ENCODE measurements at places on chromosomes 6 and 20. TPM values are rescaled to one million over a fixed set of nuclear protein-coding genes. Genes with fewer than 3 reads are reported as not detected.

DNA sequence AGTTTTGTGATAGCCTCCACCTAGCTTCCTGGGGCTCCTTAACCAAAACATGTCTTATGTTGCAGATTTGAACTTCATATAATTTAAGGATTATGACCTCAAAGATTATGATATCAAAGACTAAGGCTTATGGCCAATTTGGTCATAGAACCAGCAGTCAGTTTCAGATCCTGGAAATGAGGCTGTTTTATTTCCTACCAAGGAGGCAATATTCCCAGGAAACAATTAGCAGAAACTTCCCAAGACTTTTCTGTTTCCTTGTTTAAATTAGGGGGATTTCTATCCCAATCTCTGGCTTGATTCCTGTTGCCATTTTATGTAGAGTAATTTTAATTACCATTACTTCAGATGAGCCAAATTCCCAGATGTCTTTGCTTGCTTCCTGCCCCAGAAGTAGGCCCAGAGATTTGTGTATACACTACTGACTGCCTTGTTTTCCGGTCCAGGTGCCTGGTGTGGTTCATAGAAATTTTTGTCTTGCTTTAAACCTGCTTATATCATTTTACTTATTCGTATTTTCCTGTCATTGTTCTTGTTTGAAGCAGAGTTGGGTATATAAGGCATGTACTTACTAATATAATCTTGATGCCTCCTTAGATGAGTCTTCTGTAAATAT lies 119.2 kb upstream of the TMEM170B start:
- DNase-seq, result no peak

- DNase-seq, result no peak
Measured at GRCh38 chr6:146961831-146962230, 242.4 kb upstream of the STXBP5 start.

DNA sequence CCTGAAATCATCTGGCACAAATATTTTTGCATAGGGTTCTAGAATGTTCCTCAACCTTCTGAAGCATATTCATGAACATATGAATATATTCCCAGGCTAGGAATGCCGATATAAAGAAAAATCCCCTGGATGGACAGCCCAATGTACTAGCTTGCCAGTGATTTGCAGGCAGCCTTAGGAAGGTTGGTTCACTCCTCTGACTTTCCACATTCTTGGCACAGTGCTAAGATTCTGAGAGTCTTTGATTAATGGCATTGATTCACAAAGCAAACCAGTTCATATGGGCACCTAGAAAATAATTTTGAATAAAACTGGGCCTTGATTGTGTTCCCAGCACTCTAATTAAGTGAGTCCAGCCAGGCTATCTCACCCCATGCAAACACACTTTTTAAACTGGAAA lies 56.9 kb upstream of the ENPP4 start:
- no peak for DNase-seq

- no peak for DNase-seq
Measured at GRCh38 chr6:136517582-136517981, 32.6 kb downstream of the MAP7 start.

DNA sequence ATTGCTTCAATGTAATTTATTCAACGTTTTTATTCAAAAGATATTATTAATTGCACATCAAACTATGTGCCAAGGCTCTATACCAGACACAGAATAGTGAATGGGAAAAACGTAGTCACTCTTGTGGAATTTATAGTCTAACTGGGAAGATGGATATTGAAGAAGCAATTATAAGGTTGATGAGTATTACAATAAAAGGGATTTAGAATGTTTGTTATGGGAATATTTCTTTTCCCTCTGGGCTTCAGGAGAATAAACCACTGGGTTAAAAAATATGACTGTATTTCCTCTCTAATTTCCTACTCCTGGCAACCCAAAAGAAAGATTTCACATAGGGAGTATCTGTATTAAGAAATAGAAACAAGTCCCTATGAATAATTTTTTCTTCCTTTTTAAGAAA lies 25.1 kb upstream of the UTRN start:
- DNase-seq, result no peak

DNA sequence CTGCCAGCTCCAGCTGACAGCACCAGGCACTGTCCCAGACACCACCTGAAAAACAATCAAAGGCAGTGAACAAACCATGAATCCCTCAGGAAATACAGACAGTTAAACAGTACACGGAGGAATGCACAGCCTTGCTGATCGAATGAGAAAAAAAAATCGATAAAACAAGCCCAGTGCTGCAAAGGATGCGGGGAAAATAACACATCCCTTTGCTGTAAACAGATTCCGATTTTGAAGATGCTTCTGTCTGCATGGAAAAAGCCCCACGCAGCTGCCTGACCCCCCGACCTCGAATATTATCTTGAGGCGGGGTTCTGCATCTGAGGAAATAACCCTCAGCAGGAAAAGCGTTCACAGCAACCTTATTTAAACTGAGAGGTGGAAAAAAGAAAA lies 43.9 kb downstream of the RBM38 start:
- no peak for DNase-seq

DNA sequence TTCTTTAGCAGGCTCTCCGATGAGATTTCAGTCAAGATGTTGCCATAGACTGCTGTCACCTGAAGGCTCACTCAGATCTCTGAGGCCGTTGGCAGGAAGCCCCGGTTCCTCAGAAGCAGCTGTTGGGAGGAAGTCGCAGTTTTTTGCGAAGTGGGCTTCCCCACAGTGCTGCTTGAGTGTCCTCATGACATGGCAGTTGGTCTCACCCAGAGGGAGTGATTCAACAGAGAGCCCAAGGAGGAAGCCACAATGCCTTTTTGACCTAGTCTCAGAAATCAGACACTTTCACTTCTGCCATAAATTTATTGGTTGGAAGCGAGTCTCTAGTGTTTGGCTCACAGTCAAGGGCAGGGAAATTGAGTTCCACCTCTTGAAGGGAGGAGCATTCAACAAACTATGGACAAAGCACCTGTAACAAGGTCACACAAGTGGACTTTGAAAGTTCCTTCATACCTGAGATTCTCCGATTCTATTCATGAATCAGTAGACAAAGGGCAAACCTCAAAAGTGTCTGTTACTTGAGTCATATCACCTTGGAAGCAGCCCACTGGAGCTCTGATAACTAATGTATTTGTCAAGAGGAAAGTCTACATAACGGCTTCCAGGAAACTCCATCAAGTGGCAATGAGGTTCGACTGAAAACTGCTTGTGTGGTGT lies 208.3 kb downstream of the TASP1 start:
- DNase-seq, result no peak

DNA sequence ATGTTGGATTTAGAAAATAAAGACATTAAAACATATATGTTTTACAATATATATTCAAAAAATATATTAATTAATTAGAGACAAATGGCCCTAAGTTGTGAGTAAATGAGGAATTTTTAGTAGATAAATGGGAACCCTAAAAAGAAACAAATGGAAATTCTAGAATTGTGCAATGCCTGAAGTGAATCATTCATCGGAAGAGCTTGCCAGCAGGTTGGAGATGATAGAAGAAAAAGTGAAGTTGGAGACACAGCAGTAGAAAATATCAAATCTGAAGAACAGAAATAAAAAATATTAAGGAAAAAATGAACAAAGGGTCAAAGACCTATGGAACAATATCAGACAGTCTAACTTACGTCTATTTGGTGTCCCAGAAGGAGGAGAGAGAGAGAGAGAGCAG lies 109.4 kb upstream of the NEDD9 start:
- no peak for DNase-seq

DNA sequence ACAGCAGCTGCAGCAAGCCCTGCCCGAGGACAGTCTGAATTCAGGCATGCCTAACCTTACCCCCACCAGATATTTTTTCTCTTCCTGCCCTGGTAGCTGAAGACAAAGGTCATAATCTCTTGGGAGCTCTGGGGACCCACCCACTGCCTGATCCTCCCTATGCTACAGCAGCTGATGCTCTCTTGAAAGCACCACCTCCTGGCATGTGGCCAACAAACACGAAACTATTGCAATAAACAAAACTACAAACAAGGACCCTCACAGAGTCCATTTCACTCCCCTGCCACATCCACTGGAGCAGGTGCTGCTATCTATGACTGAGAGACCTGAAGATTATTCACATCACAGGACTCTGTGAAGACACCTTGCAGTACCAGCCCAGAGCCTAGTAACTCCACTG lies 238.5 kb upstream of the HS3ST5 start:
- no peak for DNase-seq

DNA sequence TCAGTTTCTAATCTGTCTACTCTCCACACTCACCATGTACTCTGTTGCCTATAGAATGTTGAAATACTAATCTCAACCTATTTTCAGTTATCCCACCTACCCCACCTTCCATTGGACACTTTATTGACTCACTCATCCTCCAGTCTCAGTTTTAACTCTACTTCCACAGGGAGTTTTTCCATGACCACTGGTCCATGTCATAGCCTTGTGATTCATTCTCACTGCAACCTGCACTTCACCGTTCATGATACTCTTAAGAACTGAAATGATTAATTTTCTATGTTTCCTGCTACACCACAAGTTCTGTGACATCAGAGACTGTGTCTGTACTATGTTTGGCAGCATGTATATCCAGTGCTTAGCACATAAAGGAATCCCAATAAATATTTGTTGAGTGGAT lies 122.8 kb upstream of the HSF2 start:
- no peak for DNase-seq

DNA sequence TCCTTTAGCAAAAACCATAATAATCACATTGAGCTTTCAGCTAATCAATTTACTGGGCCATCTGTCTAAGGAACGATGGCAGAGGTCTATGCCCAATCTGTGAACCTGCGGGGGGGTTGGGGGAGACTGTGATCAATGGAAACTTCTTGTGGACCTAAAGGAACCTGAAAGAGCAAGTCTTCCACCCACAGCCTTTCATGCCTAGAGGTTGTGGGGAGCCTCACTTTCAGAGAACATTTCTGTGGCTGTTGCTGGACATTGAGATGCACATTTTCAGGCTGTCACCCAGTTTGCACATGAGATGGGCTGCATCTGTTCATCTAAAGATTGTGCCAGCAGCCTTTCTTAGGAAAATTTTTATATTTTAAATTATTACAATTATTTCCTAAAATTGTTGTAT lies 310.0 kb upstream of the SPTLC3 start:
- no peak for DNase-seq

GRCh38 chr20:1637226-1637625 lies 17.4 kb upstream of the SIRPB1 start:
- no peak for DNase-seq

GRCh38 chr6:7439228-7439627 lies 49.6 kb downstream of the RIOK1 start:
- no peak for DNase-seq

- DNase-seq, result no peak
Measured at GRCh38 chr20:54260116-54260515, 52.2 kb downstream of the PFDN4 start.

- DNase-seq, result no peak
Measured at GRCh38 chr20:58938078-58938477, 43.0 kb upstream of the NELFCD start.

- no peak for DNase-seq
Measured at GRCh38 chr6:151399679-151400078, 8.3 kb upstream of the ZBTB2 start.

- no peak for DNase-seq
Measured at GRCh38 chr20:23870461-23870860, 9.1 kb downstream of the CST5 start.

- no peak for DNase-seq
Measured at GRCh38 chr6:120648713-120649112, 685.6 kb downstream of the TBC1D32 start.

DNA sequence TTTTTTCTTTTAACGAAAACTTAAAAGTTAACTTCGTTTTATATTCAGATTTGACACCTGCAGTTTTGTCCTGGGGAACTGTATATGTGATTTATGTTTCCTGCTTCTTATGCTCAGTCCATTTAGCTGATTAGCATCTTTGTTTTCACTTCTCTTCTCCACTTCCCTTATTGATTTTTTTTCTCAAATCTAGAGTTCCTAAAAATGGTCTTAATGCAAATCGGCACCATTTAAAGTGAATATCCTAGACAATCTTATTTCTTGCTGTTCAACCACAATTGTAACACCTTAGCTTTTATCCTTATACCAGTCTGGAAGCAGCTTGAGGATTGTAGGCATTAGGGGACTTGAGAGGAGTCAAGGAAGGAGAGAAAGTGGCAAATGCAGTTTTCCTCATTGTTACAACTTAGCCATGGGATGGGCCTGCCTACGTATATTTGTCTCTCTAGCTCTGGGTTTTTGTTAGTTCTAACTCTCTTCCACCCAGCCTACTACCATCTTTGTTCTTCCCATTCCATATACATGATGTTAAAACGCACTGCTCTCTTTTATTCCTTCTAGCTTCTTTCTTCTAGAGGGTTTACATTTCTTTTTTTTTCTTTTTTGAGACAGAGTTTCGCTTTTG lies 8.5 kb downstream of the QRSL1 start:
- no peak for DNase-seq

- no peak for DNase-seq
Measured at GRCh38 chr20:34922654-34923381, 32.8 kb downstream of the GSS start.

GRCh38 chr6:25035512-25036435 lies 100.0 kb upstream of the RIPOR2 start:
- DNase-seq, result no peak

- DNase-seq, result no peak
Measured at GRCh38 chr6:2844008-2844407, 2.3 kb upstream of the SERPINB1 start.

DNA sequence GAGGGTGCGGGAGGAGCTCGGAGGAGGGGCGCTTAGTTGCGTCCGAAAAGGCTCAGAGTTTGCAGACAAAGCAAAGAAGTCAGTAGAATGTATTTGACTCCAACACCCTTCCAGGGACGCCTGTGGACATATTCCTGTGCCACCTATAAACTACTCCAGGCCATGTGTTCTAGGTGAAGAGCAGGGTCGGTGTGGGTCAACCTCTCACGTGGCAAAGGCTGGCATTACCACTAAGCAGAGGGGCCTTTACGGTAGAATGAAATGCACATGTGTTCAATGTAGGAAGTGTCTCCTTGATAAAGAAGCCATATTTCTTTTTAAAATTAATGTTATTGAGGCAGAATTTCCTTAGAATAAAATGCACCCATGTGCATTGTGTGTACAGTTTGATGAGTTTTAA lies 15.4 kb downstream of the SIRT5 start:
- no peak for DNase-seq

DNA sequence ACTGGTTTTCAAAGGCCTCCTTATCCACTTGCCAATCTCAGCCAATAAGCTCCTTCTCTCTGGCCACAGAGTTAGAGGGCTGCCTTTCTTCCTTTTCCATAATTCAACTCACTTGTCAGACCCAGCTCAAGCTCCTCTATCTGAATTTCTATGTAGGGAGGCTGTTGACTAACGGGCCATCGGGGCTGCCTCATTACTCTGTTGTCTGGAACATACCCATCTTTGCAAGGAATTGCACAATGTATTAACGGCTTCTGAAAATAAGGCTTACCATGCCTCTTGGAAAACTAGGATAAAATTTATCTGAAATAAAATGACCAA lies 28.5 kb upstream of the KIF6 start:
- DNase-seq, result no peak

Gene BICRAL
- 16.2 TPM for total RNA-seq

Gene CNR1
- 5.6 TPM for total RNA-seq

Gene PDE10A
- total RNA-seq, result 26.6 TPM

Gene TBX18
- 68.1 TPM for total RNA-seq

Gene C2
- 4.0 TPM for total RNA-seq

Gene MEI4
- 0.21 TPM for total RNA-seq

Gene ABHD16B
- not detected for total RNA-seq

Gene MCCD1
- not detected for total RNA-seq

Gene SSTR4
- not detected for total RNA-seq

Gene BMP7
- total RNA-seq, result 12.1 TPM

Gene PRR18
- not detected for total RNA-seq

Gene OR12D3
- total RNA-seq, result not detected

Gene EDN1
- total RNA-seq, result 13.5 TPM

Gene KIF3B
- total RNA-seq, result 21.1 TPM

Gene ACTL10
- 0.95 TPM for total RNA-seq

Gene MTHFD1L
- 13.7 TPM for total RNA-seq

Gene PHACTR3
- 2.7 TPM for total RNA-seq

Gene FUCA2
- 37.0 TPM for total RNA-seq
